ENCODE measurements at places on chromosomes 16 and 17.

DNA sequence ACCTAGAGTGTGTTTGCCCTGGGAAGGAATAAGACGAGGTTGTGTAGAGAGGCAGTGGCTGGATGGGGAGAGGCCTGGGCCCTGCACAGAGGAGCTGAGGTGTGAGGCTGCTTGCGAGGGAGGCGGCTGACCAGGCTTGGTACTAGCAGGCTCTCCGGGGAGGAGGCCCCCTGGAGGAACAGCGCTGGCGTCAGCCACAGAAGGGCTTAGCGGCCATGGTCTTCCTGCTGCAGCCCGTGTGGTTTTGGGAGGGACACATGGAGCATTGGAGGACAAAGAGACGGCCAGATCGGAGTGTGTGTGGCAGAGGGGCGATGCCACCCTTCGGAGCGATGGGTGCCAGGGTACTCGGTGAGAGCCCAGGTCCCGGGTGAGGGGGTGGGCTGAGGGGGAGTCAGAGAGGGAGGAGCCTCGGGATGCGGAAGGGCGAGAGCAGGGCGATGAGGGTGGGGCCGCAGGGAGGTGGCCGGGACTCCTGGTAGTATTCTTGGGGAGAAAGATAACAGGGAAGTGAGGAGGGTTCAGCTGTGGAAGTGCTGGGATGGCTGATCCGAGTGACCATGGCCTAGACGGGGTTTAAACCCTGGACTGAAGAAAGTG is 8.3 kb downstream of the BANP start:
- no peak for DNase-seq

DNA sequence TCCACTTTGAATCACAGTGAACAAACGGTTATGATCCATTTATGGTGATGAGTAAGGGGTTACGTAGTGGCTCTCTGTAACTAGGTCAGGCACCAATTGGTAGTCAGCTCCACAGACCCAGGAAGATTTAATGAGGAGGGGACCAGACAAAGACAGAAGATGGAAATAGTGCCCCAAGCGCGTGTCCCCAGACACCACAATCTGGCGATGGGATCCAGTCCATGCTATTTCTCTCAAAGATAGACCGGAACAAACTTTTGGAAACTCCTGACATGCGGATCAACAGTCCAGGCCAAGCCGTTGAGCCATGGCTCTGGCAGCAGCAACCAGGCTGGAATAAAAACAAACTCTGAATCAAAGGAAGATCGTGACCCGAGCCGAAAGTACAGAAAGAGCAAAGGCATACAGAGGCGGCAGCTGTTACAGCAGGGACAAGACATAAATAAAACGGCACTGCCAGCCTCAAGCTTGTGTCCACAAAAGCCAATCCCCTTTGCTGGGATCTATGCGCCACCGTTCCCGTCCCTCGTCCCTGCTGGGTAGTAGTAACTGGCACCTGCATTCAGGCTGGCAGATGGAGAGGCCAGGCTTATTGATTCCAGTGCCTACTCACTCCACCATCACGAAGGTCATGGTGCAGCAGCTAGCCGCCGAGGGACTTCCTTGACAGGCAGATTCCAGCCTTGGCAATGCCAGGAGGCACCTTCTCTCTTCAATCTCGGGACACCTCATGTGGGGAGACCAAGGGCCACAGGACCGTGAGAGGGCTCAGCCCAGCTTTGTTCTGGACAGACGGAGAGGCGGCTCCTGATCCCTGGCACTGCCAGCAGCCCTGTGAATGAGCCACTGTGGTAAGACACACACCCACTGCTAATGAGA is 50.2 kb downstream of the CDH11 start:
- DNase-seq = no peak

DNA sequence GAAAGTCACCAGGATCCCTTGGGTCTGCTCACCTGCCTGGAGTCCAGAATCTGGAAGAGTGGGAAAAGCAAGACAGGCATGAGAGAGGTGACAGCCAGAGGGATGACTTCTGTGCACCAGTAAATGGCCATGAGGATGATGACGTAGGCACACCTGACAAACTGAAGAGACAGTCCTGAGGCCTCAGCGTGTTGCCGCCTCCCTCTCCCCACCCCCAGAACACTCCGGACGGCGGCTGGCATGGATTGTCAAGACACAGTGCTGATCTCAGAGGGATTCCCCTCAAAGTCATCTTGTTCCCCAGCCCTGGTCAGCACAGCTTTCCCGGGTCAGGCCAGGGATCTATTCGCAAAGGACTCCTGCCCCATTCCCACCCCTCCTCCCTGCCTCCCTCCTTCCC is 6.2 kb downstream of the SLC13A5 start:
- no peak for DNase-seq

DNA sequence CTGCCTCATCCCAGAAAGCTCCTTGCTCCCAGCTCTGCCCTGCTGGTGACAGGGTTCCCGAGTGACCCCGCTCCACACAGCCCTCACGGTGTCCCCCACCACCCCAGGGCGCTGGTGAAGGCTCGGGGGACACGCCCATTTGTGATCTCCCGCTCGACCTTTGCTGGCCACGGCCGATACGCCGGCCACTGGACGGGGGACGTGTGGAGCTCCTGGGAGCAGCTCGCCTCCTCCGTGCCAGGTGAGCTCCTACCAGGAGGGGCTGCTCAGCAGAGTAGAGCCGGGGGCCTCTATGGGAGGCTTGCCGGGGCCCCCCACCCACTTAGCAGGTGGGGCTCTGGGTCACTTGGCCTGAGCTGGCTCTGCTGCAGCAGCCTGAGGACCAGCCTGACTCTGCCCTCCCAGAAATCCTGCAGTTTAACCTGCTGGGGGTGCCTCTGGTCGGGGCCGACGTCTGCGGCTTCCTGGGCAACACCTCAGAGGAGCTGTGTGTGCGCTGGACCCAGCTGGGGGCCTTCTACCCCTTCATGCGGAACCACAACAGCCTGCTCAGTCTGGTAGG is 11.2 kb downstream of the GAA start:
- DNase-seq = no peak

DNA sequence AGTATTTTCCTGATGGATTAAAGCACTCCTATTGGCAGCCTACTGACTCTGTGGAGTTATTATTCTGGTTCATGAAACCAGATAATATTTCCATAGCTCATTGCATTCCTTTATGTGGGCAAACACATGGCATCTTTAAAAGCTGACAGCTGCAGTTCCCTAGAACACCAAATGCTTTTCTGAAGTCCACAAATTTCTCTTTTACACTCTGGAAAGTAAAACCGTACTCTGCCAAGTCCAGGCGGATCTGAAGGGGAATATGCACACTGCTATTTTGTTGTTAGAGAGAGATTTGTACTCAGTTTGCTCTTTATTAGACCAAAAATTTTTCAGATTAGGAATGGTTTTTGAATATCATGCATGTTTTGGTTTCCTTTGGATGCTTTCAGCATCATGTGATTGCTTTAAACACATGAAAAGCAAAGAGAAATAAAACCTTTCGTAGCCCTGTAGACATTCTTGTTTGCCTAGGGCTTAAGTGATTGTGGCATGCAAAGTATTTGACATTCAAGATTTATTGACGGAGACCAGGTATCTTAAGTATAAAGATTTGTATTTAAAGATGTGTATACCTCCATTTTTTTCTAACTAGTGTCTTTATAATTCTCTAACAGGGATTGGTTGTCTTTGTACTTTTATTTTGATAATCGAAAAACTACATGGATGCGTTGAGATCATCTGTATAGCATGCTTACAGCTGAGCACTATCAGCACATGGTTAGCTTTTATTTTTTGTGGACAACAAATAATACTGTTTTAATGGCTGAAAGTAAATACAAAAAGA is 19.5 kb downstream of the SEC14L1 start:
- DNase-seq = peak; percentile 95

DNA sequence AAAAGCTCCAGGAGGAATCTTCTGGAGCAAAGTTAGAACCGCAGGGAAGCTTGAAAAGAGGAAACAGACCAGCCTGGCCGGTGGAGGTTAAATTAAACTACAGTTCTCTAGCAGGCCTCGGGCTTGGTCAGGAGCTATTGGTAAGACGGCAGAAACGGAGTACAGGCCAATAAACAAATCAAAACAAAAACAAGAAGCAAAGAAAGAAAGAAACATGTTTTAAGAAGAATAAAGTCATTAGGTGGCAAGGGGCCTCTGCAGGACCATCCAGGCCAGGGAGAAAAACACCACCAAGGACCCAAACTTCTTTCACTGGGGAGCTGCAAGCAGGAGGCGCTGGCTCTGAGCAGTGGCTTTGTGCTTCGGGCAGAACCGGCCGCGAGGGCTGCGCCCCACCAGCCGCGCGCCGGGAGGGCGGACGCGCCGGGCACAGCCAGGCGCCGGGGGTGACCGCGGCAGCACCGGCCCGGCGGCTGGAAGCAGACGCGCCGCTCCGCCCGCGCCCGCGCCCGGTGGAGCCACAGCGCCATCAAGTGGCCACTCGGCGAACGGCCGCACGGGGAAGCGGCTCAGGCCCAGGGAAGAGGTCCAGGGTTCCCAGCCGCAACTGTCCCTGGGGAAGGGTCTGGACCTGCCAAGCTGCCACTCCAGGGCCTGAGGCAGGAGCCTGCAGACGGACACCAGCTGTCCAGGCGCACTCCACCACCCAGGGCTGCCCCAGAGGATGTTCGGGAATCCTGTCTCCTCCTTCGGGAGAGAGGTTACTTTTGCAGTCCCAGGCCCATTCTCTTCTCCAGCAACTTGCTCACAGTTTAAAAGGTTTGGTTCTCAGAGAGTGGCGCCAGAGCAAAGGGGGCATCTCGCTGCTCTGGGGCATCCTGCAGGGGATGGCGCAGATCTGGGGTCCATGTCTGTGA is 419.4 kb downstream of the SOX9 start:
- DNase-seq = peak; percentile 38

- DNase-seq = no peak
Observed at GRCh38 chr16:65697065-65697464, 575.2 kb upstream of the CDH11 start.

DNA sequence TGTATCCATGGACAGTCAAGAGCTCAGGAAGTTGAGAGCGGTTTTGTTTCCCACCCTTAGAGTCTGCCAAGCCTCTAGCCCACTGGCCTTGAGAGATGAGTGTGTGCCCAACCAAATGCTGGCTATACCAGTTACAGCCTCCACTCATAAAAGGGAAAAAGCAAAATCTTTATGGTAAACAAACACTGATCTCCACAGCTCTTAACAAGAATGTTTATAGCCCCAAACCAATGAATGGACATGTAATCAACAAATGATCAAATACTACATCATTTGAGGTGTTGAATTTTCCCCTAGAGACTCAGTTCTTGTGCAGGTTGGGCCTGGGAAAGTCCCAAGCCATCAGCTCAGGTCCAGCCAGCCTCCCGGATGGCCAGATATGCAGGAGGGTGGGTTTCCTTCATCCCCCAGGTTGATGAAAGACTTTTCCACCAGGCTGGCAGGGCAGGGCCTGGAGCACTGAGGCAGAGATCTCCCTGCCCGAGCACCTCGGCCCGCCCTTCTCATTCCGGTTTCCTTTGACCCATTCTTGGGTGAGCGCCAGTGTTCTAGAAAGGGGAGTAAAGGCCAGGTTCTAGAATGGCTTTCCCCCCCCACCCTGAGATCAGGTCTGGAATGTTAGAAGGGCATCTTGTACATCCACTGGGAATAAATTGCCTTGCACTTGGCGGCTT is 3.9 kb upstream of the EFTUD2 start:
- no peak for DNase-seq

DNA sequence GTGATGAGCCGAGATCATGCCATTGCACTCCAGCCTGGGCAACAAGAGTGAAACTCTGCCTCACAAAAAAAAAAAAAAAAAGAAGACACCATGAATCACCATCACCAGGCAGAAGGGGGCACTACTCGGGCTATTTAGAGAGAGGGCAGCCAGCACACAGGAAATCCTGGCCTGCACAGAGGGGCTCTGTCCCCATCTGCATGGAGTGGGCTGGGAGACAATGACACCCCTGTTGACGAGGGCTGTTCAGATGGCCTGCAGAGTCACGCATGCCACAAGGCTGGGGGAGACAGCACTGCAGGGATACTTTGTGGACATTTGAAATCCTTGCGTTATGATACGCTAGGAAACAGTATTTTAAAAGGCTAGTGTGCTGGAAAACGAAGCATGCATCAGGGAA is 48.3 kb downstream of the CUEDC1 start:
- DNase-seq = no peak

DNA sequence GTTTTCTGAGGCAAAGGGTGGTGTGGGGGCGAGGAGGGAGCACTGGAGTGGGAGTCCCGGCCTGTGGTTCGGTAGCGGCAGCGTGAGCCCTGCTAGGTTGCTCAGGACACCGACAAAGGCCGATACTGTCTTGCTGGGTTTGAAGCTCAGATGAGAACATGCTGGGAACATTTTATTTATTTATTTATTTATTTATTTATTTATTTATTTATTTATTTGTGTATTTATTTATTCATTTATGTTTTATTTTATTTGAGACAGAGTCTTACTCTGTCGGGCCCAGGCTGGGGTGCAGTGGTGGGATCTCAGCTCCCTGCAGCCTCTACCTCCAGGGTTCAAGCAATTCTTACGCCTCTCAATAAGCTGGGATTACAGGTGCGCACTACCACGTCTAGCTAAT is 117.9 kb upstream of the GSE1 start:
- no peak for DNase-seq

DNA sequence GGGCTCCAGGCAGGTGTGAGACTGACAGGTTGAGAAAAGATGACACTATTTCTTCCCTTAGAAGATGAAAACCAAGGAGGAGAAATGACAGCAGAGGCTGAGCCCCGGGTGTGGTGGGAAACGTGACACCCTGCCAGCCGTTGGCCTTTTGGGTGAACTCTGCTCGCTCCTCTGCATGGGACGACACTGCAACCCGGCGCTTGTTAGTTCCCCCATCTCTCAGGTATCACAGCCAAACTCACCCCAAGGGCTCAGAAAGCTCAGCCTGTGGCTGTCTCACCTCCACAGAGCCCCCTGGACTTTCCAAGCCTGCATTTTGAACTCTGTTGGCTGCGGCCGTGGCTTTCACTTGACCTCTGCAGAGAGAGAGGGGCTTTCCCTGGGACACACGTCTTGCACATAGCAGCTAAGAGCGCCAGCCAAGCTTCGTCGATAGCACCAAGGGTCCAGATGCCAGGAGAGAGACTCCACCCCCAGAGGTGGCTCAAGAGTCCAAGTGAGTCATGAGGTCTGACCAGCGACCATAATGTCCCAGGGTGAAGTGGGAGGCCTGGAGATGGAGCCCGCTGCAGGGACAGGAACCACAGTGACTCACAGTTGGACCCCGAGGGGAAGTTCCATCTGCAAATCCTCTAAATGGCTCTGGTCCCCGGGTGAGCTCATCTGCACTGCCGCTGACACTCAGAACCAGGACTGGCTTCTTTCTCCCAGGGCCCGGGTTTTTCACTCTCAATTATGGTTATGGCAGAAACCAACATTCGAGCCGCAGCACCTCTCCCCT is 301.9 kb downstream of the SOX9 start:
- no peak for DNase-seq
